ENCODE measurements at places on chromosomes 4 and X.

- no peak for DNase-seq
Measured at GRCh38 chr4:7732263-7732662, 207.4 kb downstream of the AFAP1 start.

DNA sequence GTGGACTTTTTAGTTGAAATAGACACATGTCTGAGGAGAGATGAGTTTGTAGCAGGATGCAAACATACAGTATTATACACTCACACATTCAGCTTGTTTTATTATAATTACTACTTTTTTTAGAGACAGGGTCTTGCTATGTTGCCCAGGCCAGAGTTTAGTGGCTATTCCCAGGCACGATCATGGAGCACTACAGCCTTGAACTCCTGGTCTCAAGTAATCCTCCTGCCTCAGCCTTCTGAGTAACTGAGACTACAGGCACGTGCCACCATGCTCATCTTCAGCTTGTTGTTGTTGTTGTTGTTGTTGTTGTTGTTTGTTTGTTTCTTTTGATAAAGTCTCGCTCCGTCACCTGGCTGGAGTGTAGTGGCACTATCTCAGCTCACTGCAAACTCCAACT is 94.7 kb upstream of the ACSL4 start:
- no peak for DNase-seq

GRCh38 chr4:66842724-66843088 is 702.6 kb downstream of the CENPC start:
- DNase-seq = no peak

DNA sequence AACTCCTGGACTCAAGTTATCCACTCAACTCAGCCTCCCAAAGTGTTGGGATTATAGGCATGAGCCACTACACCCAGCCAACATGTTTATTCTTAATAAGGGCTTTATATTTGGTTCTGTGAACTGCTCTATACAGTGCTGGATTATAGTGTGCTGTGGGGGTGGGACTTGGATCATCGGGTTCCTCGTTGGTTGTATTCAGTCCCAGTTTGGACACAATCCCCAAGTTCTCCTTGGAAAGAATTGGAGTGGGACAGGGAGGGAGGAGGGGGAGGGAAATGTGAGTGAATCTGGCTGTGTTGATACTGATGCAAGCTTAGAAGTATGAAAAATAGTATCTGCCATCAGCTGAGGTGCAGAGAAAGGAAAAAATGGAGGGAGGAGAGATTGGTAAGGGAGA is 121.3 kb downstream of the KIT start:
- no peak for DNase-seq

GRCh38 chr4:3199653-3200422 is 49.1 kb upstream of the MSANTD1 start:
- DNase-seq = no peak

GRCh38 chr4:19829101-19829500 is 422.6 kb upstream of the SLIT2 start:
- DNase-seq = no peak

- no peak for DNase-seq
Measured at GRCh38 chr4:33061727-33062126, 2341.6 kb downstream of the PCDH7 start.

DNA sequence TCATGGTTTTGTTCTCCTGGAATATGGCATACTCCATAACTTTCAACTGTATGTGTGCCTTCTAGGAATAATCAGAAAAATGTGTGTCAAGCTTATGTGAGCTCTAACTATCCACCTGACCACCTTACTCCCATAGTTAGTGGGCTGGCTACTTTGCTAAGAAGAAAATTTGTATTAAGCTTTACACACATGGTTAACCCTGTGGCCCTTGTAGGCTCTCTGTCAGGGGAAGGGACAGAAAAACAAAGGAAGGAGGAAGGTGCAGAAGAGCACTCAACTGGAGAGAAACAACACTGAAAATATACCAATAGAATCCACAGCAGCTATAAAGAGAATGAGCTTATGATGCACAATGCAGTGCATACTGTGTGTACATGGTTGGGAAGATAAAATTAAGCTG is 84.6 kb downstream of the PPP3CA start:
- no peak for DNase-seq

GRCh38 chrX:122134291-122134690 is 1049.8 kb upstream of the GRIA3 start:
- no peak for DNase-seq

DNA sequence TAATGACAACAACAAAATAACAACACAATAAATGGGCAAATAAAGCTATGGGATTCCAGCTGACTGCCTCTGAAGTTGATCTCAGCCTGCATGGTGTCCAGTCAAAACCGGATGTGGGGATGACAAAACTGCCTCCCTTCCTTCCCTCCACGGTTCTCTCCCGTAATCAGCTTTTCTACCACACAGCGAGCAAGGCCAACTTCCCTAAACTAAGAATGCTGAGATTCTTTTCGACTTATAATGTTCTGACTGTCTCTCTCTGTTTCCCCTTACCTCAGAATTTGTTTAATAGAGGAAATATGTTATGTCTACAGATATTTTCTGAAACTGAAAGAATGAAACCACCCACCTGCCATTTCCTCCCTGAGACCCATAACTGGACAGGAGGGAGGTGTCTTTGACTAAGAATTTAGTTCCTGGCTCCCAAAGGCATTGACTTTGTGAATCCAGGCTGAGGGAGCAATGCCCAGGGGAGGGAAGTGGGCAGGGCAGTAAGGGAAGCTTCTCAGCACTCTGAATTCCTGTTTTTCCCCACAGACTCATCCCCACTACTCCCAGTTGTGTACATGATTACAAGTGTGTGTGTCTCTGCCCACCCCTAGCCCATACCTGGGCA is 1.0 kb upstream of the TLR1 start:
- no peak for DNase-seq

- no peak for DNase-seq
Measured at GRCh38 chr4:8542776-8543525, 37.2 kb upstream of the GPR78 start.

DNA sequence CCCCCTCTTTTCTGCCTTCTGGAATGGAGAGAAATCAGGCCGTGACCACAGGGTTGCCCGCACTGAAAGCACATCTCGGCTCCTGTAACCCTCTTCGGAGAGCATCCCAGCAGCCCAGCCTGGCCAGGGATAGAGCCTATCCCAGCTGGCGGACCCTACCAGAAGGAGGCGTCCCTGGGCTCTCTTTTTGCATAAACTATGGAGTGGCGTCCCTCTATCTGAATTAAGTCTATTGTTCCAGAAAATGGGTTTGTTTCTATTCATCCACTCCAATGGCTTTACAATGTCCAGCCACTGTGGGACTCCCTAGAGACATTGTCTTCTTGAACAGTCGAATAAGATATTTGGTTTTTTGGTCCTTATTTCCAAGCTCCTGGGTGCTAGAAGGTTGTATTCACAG is 689 bp upstream of the NHSL2 start:
- no peak for DNase-seq

DNA sequence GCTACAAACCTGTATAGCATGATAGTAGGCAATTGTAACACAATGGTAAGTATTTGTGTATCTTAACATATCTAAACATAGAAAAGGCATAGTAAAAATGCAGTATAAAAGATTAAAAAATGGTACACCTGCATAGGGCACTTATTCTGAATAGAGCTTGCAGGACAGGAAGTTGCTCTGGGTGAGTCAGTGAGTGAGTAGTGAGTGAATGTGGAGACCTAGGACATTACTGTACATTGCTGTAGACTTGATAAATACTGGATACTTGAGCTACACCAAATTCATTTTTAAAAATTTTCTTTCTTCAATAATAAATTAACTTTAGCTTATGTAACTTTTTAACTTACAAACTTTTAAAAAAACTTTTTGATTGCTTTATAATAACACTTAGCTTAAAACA is 68.2 kb upstream of the MAML3 start:
- DNase-seq = no peak

- DNase-seq = no peak
Measured at GRCh38 chr4:108861334-108861733, 98.5 kb upstream of the ETNPPL start.

GRCh38 chrX:110317820-110318663 is at the start of gene AMMECR1:
TSS of gene AMMECR1 (minus strand) at chrX:110318085. CDS start at chrX:110318071, 14 bp downstream.
- peak; percentile 77 for DNase-seq

DNA sequence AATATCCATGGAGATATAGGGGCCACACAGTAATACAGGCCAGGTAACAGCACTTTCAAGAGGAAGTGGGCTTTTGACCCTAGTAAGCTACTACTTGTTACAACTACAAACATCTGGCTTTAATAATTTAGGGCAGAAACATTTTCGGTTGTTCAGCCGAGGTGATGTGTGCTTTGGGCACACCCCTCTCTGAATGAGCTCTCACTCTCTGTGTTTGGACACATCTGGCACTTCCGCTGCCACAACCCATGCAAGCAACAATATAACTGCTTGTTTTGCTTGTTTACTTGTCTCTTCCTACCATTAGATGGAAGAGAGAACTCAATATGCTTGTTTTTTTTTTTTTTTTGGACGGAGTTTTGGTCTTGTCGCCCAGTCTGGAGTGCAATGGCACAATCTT is 277.2 kb downstream of the HS3ST1 start:
- DNase-seq = no peak

DNA sequence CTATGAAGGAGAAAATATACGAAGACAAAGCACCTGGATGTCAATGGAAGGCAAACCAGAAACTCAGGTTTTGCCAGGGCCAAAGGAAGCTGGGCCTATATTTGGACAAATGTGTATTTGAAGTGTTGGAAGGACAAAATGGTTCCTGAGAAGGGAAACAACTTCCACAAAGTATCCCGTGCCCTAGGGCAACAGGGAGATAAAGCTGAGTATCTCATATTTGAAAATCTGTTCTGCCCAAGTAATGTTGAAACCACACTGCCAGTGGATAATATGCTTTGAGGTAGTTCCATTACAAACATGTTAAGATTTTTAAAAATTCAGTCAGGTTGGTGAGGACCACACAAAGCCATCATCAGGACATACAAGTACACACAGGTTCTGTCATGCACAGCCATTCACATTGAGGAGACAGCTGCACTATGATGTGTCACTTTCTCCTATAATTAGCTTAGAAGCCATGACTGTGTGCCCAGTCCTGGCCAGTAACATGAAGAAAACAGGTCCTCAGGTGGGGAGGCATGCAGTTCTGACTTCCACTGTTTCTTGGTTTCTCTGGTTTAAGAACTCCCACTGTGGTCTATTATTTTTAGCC is 116.4 kb downstream of the PWWP3B start:
- no peak for DNase-seq

- no peak for DNase-seq
Measured at GRCh38 chr4:77581724-77582123, 23.9 kb upstream of the CXCL13 start.

DNA sequence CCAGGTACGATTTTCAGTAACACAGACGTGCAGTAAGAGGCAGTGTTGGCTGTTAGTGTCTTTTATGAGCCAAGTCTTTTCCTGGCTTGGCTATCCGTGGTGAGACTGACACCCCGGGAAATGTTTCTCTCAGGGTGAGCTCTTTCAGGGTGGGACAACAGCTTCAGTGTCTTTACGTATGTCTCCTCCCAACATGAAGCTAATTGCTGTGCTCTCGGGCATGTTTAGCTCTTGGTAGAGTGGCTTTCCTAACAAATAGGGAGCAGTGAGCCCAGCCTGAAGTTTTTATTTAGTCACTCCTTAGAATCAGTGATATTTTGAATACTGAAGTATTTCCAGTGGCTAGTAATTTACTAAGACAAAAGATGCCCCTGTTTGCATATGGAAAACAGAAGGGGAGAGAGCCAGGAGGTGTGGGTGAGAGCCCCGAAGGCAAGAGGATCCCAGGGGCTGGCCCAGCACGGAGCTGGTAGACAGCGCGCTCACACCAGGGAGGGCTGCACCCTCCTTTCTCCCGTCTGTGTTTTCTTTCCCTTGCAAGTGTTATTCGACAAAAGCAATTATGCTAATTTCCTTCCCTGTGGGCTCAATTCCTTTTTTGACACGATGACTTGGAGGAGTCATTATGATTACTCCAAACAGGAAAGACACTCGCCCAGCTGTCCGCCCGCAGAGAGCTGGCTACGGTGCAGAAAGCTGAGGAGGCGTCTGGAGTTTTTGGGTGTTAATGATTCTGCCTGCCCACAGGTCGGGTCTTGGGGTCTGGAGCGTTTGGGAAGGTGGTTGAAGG is 47.7 kb downstream of the PDGFRA start:
- no peak for DNase-seq

DNA sequence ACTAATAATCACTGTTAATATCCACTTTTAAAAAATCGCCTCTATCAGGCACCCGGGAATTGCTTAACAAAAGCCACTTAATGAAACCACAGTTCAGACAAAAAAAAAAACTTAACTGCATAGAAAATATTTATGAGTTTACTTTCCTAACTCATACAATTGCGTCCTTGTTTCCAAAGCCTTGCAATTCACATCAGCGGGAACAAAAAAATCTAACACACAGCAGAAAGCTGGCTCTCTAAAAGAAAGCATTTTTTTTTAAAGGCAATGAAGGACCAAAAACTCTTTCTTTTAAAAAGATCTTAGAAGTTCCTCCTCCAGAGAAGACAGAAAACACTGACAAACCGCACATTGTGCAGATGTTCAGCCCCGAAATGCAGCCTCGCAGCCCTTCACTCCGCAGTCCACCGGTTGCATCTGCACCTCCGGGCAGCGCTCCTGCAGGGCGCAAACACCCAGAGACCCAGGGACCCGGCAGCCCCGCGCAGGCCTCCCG is 812 bp downstream of the FAT1 start:
- DNase-seq = no peak

- DNase-seq = no peak
Measured at GRCh38 chrX:70231666-70232065, 2.8 kb upstream of the AWAT1 start.

- no peak for DNase-seq
Measured at GRCh38 chr4:65651031-65651430, 19.3 kb downstream of the EPHA5 start.

DNA sequence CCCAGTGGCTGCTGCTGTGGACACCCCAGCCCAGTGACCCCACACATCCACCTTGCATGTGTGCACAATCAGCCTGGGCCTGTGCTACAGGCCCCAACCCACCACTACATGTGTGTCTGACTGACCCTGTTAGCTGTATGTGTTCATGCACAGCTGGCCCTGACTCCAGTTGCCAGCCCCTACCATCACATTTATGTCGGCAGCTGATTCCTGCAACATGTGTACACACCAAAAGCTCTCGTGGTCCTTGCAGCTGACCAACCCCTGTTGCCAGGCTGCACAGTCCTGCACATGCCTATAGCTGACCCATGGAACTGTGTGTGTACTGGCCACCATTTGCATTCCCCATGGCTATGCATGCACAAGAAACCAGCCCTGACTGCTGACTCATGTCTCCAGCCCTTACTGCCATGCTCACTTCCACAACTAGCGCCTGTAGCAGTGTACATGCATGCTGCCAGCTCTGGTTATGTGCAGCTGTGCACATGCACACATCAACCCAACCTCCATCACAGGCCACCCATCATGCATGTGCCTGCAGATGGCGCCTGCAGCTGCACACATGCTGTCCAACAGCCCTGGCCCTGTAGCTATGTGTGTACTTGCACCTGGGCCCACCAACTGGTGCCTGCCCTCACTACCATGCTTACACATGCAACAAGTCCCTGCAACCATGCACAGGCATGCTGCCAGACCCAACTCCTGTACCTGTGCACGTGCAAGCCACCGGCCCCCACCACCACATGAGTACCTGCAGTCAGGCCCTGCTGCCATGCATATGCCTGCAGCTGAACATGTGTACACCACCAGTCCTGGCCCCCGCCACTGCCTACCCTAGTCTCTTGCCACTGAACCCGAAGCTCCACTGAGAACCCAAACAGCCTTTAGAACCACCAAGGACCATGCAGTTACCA is 28.1 kb downstream of the SMIM10L2A start:
- no peak for DNase-seq

Data from stimulated activated CD4-positive, alpha-beta T cell treated with anti-CD3 and anti-CD28 coated beads, Interleukin-4, amount 100 ng/mL, for 1 hour (primary cell).